ENCODE measurements at places on chromosomes 7 and 10.

- no peak for DNase-seq
Measured at GRCh38 chr7:94478648-94479214, 30.9 kb upstream of the CASD1 start.

DNA sequence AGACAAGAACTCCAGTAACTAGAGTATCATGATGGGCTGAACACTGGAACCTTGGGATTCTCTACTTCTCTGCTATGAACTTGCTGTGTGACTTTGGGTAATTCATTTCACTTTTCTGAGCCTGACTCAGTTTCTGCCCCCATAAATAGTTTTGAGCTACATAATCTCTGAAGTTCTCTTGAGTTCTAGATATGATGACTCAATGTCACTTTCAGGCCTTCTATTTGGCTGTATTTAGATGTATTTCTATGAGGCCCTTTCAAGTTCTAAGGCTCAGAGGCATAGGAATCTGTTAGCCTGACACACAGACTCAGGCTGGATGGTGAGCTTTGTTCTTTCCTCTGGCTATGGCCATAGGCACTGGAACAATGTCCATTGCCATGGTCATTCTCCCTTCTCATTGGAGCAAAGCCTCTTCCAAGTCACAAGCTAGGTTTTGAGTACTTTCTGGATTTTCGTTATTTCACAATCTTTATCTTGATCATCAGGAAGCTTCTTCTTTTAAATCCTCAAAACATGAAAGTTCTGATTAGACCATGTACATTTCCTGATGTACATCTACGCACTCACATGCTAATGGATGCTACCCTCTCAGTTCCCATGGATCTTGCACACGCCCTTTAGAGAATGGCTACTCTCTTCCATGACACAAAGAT, 101.6 kb downstream of the TES start:
- no peak for DNase-seq

DNA sequence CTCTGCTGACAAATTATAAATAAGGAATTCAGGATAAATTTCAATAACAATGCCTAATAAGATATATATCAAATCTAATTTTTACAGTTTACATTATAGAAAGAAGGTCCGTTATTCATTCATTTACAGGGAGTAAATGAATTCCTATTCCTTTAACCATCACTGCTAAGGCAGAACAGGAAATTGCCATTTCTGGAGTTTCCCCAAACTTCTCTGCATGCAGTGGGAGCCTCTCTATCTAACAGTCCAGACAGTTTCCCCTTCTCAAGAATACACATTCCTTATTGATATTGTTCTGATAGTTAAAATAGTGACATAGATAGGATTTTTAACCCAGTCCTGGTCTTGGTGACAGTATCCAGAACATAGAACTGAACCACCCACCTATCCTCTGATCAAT, 24.3 kb downstream of the MKI67 start:
- no peak for DNase-seq

DNA sequence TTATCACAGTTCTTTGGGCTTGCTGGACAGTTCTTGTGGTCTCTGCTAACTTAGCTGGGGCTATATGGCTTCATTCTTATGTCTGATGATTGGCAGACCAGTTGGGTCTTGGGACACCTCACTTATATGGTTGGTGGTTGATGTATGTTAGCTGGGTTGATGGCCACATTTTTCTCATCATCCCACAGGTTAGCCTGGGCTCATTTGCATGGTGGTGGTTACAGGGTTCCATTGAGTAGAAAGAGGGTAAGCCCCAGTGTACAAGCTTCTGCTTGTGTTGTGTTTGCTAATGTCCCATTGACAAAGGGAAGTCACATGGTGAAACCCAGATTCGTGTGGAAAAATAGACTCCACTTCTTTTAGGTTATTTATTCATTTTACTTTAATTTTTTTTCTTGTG, 40.6 kb downstream of the TMEM60 start:
- no peak for DNase-seq

GRCh38 chr7:37247861-37248260, 200.8 kb downstream of the ELMO1 start:
- no peak for DNase-seq

- DNase-seq: peak; percentile 51
Measured at GRCh38 chr7:36312064-36312914, 77.4 kb upstream of the ANLN start.

DNA sequence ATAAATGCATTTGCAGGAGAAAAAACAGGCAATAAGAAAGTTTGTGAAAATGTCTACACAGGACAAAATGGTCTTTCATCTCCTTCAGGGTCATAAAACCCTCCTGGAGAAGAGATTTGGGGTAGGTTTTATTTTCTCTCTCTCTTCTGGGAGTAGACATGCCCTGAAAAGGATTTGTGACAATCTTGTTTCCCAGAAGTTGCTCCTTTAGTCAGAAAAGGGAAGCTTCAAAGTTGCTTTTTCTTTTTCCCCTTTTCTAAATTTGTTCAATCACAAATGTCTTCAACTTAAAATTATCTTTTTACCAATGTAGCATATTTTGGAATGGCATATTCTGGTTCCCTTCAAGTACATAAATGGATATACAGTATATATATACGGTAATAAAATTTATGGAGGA, 9.4 kb upstream of the ANKRD22 start:
- DNase-seq: no peak

GRCh38 chr7:69598487-69599285, 411 bp downstream of the AUTS2 start:
- DNase-seq: no peak

DNA sequence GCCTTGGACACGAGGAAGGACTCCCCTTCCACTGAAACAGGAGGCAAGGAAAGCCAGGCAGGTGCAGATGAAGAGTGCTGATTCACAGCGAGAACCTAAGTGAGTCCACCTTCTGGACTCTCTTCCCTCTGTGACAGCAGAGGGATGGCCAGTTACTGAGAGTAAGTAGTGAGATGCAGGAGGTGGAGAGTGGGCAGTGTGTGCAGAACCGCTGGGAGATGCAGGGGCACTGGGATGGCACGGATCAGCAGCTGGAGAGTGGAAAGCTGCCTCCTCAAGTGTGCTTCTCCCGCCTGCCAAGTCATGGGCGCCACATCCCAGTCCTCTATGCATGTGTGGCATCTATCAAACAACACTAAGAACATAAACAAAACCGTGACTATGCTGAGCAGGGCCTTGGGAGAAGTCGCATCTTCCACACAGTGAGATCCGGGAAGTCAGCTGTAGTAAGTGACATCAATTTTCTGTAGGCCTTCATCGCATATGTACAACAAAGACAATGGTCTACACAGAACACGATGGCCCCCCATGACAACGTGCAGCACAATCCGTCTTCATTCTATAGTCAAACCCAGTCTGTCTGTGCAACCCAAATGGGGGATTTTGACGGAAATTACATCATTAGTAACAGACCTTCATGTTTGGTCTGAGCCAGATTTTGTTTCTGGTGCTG, 217.4 kb upstream of the KLF14 start:
- DNase-seq: no peak

GRCh38 chr10:77799352-77799751, 127.2 kb downstream of the DLG5 start:
- DNase-seq: no peak

DNA sequence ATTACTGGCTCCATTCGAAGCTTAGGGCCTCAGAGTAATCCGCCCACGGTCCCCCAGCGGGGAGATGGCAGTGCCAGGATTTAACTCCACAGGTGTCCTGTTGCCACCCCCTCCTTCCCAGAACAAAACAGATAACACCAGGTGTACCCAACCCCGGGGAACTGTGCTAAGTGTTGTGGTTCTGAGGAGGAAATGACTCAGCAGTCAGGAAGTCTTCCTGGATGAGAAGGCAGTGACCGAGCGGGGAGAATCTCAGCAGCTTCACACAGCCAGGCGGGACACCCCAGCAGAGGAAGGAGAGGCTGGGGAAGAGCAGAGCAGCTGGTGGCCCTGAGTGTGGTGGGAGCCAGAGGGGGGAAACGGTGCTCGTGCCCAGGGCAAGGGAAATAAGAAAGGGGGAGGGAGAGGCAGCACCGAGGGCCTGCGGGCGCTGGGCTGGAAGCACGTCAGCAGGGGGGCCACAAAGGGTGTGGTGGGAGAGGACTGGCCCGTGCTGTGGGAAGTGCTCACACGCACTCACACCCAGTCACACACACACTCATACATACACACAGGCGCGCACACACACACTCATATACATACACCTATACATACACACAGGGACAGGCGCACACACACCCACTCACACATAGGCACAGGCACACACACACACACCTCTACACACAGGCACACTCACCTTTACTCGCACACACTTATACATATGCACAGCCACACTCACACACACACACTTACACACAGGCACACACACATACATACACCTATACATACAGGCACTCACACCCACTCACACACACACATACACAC, 59.8 kb upstream of the CHST15 start:
- DNase-seq: peak; percentile 52

- DNase-seq: no peak
Measured at GRCh38 chr7:70237256-70237655, 639.0 kb downstream of the AUTS2 start.

- DNase-seq: no peak
Measured at GRCh38 chr7:143456992-143457793, 13.9 kb downstream of the TAS2R60 start.

GRCh38 chr7:121027761-121028669, 39.5 kb downstream of the CPED1 start:
- DNase-seq: no peak

DNA sequence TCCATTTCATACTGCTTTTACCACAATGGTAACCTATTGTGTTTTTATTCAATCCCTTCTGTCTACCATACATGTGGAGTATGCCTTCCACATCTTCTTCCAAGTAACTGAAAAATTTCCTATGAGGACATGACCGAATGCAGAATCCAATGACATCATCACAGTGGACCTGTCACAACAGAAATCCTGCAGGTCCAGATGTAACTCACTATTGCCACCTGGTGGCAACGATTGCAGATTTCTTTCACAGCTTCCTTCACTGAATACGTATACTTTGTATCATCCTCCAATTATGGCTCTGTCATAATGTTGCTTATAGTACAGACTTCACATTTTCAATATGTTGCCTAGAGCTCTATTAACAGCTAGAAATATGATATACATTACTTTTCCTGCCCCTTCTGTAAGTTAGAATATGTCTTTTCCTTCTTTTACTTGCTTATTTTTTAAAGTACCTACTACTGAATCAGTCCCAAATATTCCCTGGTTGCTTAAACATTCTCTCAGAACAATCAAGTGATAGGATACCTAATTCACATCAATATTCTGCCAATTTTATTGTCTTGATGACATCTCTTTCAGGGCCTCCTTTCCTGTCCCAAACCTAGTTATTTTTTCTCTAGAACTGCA, 45.4 kb downstream of the SLC13A1 start:
- DNase-seq: peak; percentile 24

DNA sequence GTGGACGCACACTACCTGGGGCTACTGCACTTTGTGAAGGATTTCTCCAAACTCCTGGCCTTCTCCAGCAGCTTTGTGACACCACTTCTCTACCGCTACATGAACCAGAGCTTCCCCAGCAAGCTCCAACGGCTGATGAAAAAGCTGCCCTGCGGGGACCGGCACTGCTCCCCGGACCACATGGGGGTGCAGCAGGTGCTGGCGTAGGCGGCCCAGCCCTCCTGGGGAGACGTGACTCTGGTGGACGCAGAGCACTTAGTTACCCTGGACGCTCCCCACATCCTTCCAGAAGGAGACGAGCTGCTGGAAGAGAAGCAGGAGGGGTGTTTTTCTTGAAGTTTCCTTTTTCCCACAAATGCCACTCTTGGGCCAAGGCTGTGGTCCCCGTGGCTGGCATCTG, 14.0 kb downstream of the GPR146 start:
- DNase-seq: no peak

- DNase-seq: no peak
Measured at GRCh38 chr7:14793151-14793550, 109.4 kb downstream of the DGKB start.

DNA sequence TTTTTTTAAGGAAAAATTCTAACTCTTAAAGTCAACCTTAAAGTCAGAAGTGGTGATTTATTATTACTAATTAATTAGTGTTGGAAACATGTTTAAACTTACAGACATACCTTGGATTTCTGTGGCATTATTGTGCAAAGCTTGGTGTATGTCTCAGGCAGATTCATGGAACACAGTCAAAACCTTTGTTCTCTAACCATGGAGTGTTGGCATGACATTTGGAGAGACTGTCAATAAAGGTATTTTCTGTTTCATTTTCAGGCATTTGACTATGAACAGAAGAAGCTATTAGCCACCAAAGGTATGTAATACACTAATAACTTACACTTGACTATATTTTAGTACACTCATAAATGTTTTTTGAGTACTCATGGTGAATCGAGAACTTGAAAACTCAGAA, 293.7 kb downstream of the BICC1 start:
- DNase-seq: no peak

DNA sequence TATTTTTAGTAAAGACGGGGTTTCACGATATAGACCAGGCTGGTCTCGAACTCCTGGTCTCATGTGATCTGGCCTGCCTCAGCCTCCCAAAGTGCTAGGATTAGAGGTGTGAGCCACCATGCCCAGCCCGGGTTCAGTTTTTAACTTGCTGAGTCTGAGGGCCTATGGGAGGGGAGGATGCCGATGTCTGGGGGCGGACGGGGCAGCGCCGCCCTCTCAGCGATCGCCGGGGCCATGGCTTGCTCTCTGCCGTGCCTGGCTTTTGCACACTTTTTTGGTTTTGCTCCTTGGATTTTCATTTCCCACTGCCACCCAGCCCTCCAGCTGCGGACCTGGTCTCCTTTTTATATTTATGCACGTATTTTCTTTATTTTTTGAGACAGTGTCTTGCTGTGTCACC, 15.2 kb upstream of the COL26A1 start:
- no peak for DNase-seq

- DNase-seq: peak; percentile 80
Measured at GRCh38 chr10:31927884-31928548, 615 bp downstream of the ARHGAP12 start.

GRCh38 chr7:25250386-25250785, 22.1 kb upstream of the NPVF start:
- DNase-seq: no peak

GRCh38 chr7:114310345-114311110, 104.1 kb upstream of the FOXP2 start:
- DNase-seq: no peak

DNA sequence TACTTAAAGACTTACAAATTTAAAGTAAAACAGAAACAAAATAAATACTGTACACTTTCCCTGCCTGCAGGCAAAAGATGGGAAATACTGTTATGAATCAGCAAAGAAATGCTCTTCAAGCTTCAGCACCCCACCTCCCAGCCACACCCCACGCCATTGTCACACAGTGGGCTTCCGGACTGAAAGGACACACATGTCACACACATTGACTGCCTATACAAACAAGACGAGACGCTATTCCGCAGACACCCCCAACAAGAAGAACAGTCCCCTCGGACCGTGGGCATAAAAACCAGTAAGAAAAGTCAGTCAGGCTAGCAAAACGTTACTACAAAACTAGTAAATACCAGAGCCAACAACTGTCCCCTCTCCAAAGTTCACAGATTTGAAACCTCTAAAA, 22.2 kb upstream of the PARP12 start:
- DNase-seq: no peak

- no peak for DNase-seq
Measured at GRCh38 chr7:84013616-84014240, 180.9 kb downstream of the SEMA3A start.

- DNase-seq: no peak
Measured at GRCh38 chr10:11875494-11876281, 52.5 kb downstream of the PROSER2 start.

Measured in CD4-positive, alpha-beta T cell (primary cell).